Kidney tubule cell (primary cell): ENCODE measurements at places on chromosomes 16 and 17.
A peak's percentile ranks its signal among the peaks of the same experiment; 100 is the strongest.

- no peak for DNase-seq
Measured at GRCh38 chr17:66230922-66231591, 1.8 kb upstream of the APOH start.

DNA sequence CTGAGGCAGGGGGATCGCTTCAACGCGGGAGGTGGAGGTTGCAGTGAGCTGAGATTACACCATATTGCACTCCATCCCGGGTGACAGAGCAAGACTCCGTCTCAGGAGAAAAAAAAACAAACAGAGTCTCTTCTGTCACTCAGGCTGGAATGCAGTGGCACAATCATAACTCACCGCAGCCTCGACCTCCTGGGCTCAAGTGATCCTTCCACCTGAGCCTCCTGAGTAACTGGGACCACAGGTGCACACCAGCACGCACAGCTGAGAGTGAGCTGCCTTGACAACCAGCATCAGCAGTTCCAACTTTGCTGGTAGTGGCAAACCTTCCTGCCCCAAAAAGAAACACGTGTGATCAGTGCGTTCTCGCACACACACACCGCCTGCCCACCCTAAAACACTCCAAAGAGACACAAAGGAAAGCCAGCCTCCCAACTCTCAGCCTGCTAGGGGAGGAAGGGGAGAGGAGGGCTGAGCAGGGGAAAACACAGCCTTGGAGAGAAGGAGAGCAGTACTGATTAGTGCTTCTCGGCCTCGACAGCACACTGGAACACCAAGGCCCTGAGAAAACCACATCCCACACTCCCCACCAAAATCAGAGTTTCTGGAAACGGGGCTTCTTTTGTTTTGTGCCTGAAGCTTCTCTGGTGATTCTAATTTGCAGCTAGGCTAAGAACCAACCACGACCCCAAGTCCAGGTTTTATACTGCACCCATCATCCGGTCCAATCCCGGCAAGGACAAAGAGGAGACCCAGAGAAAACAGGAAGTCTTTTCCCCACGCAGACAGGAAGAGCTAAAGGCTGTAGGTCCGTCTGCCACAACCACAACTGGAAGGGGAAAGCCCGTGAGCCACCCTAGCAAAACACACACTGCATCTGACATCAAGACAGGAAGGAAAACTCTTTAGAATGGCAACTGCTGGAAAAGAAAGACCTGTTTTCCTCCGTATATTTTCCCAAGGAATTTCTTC lies 28.8 kb downstream of the ZCCHC14 start:
- peak; percentile 87 for DNase-seq

- DNase-seq = no peak
Measured at GRCh38 chr16:2324296-2324859, 16.1 kb downstream of the ABCA3 start.

DNA sequence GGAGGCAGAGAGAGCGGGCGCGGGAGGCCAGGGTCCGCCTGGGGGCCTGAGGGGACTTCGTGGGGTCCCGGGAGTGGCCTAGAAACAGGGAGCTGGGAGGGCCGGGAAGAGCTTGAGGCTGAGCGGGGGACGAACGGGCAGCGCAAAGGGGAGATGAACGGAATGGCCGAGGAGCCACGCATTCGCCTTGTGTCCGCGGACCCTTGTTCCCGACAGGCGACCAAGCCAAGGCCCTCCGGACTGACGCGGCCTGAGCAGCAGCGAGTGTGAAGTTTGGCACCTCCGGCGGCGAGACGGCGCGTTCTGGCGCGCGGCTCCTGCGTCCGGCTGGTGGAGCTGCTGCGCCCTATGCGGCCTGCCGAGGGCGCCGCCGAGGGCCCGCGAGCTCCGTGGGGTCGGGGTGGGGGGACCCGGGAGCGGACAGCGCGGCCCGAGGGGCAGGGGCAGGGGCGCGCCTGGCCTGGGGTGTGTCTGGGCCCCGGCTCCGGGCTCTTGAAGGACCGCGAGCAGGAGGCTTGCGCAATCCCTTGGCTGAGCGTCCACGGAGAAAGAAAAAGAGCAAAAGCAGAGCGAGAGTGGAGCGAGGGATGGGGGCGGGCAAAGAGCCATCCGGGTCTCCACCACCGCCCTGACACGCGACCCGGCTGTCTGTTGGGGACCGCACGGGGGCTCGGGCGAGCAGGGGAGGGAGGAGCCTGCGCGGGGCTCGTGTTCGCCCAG lies 1.2 kb upstream of the CBX4 start:
- DNase-seq = no peak

- DNase-seq = no peak
Measured at GRCh38 chr17:7175330-7175733, 3.8 kb downstream of the ASGR1 start.

DNA sequence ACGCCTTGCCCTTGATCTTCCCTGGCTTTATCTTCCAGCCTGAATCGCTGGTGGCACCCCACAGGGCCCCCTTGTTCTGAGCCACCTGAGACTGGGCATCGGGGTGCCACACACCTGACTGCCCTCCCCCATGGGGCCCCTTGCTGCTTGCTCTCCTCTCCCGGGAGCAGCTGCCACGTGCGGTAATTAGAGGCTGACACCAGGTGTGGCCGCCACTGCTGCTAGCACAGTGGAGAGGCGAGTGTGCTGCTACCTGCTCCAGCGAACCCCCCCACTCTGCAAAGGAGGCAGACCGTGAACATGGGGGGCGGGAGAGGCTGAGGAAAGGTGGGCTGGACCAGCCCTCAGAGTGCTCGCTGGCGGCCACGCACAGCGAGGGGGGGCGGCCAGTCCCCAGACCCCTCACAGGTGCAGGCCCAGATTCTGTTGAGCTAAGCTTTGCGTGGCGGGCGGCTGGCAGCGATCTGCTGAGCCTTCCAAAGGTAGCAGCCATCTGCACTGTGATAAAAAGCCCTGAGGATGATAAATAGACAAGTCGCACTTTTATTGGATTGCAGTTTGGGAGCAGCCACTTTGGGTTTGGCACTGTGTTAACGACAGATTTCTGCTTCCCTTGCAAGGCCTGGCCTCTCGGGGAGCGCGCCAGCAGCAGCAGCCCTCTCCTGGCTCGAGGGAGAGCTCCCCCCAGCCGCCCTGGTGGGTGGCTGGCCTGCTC lies 167.9 kb upstream of the GSE1 start:
- DNase-seq = no peak

DNA sequence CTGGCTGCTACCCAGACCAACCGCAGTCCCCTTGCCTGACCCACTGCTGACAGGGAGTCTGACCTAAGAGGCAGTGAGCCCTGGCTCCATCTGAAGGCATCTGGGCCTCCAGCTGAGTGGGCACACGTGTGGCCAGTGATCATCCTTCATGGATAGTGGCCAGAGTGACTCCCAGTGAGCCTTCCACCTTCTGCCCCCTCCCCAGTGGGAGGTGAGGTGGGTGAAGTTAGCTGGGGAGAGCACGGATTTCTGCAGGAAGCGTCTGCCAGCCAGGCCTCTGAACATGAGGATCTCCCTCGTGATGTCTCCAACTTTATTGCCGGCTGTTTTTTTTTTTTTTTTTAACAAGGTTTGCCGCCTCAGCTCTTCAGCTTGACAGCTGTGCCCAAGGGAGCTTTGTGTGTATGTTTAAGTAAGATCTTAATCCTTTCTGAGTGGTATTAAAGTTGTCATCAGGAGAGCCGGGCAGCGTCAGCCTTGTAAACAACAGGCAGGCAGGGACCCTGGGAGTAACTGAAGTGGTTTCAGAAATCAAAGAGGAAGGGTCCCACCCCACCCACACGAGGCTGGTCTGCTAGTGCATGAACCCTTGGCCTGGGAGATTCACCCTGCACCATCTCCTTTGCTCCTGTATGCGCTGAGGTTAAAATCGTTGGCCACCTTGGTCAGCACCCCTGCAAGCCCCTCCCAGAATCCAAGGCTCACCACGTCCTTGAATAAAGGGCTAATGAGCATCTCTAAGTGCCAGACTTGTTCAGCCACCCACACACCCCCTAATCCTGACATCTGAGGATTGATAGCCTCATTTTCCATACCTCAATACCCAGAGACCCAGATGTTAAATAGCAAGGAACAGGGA lies 33.3 kb downstream of the RHBDL3 start:
- no peak for DNase-seq

DNA sequence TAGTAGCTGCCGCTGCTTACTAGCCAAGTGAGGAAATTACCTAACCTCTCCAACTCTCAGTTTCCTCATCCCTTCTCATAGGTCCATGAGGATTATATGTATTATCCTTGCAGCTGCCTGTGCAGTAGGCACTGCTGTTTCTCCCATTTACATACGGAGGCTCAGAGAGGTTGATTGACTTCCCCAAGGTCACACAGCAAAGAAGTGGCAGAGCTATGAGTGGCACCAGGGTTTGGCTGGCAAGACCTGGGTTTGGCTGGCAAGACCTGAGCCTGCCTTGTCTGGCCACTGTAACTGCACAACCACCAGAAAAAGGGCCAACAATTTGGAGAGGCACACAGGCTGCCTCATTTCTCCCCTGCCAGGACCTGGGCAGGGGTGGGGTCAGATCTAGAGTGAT lies 2.5 kb upstream of the NDRG4 start:
- DNase-seq = no peak

- DNase-seq = no peak
Measured at GRCh38 chr16:22053921-22054341, 38.4 kb upstream of the VWA3A start.
